ENCODE measurements at places on chromosomes 6 and 20.

DNA sequence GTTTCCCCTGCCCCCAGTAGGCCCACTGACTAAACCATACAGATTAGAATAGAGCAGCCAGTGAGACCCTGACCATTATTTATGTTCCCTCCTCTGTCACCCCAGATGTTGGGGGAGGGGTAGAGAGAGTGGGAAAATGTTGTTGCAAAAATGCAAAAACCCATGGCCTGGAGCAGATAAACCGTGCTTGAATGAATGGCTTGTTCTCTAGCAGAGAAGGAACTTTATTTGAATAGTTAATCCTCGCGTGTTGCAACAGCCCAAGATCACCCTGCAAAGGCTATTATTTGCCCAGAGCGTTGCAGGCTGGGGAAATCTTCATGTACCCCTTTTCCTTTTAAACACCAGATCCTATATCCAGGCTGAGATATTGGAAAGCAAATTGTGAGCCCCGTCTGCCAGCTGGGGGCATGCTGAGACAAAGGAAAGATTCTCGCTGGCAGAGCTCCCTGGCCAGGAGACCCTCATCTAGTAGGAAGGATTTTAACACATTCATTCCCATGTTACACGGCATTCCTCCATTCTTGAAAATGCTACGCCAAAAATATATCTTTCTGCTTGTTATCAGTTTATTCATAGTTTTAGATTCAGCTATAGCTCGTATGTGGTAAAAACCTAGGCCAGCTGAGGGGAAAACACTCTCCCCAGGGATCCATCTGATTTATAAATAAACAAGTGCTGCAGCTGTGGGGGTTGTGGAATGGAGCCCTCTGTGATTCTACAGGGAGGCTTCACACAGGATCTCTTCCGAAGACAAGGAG, 53.0 kb downstream of the LINC00237 start:
- DNase-seq, result no peak

GRCh38 chr20:15627089-15627488, 946.2 kb downstream of the KIF16B start:
- no peak for DNase-seq

- no peak for DNase-seq
Measured at GRCh38 chr6:109349419-109349987, 32.8 kb downstream of the CD164 start.

DNA sequence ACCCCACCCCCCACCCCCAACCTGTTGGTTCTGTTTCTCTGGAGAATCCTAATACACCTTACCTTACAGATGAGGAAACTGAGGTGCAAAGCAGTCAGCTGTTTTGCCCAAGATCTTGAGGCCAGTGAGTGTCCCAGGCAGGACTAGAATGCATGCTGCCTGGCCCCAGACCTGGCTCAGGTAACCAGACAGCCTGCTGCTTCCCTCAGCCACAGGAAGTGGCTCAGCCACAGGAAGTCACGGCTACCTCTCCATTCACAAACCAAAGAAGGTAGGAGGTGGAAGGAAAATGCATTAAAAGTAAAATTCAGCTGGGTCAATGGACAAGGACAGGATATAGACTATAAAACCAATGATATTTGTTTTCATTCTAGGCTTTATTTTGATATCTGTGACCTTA, 517.6 kb downstream of the CD83 start:
- DNase-seq, result no peak

GRCh38 chr6:44227148-44227793, 3.9 kb downstream of the SLC29A1 start:
- no peak for DNase-seq

- DNase-seq, result no peak
Measured at GRCh38 chr6:33431880-33432541, 12.1 kb downstream of the SYNGAP1 start.

DNA sequence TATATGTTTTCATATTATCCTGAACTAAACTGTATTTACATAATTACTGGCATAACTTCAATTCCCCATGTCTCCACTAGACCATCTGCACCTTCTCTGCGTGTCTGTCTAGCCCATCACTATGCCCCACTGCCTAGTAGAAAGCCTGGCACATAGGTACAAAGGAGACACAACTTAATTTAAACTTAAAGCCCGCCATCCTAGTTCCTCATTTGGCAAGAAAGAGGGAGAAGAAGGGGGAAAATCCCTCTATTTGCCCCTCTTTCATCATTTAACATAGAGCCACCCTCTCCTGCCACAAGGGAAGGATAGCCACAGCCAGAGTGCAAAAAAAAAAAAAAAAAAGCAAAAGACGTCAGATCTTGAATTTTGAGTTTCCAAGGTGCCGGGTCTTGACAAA, 1.8 kb downstream of the PKIG start:
- DNase-seq, result no peak

GRCh38 chr6:53581173-53581773, 36.4 kb upstream of the GCLC start:
- DNase-seq, result peak; percentile 9

Measured in activated T-cell treated with anti-CD3 and anti-CD28 coated beads for 48 hours (primary cell).